ENCODE measurements at places on chromosomes 6 and 20.

DNA sequence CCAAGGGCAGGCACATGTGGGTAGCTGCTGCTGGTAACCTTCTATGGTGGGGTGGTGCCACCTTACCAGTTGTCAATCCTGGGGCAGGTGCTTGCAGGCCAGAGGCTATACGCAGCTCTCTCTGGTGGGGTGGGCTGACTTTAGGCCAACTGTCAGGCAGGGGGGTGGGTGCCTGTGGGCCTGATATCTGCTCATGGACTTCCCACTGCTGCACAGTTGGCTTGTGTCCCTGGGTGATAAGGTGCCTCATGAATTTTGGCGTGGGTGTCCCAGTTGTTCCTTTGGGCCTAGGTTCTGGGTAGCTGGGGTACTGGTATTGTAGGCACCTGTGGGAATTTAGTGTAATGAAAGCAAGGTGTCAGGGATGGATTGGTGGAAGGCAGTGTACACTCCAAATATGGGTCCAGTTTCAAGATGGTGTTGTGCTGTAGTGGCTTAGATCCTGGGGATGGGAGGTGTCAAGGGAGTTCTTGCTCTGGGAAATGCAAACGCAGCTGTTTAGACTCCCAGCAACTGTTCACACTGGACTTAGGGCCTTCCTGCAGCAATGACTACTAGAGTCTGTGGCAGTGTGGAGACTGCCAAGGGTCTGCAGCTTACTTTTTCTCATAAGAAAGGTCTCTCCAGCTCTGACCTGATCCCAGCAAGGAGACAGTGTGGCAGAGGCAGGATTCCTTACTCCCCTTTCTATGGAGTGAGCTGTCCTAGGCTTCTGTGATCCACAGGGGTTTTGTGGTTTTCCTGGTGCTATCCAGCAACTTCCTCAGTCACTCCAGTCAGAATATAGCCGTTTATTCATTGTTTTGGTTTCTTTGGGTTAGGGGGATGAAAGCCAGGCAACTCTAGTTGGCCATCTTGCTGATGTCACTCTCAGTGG, 128.2 kb downstream of the CRYBG1 start:
- DNase-seq: no peak

- no peak for DNase-seq
Measured at GRCh38 chr20:34693414-34693813, 10.7 kb upstream of the TP53INP2 start.

DNA sequence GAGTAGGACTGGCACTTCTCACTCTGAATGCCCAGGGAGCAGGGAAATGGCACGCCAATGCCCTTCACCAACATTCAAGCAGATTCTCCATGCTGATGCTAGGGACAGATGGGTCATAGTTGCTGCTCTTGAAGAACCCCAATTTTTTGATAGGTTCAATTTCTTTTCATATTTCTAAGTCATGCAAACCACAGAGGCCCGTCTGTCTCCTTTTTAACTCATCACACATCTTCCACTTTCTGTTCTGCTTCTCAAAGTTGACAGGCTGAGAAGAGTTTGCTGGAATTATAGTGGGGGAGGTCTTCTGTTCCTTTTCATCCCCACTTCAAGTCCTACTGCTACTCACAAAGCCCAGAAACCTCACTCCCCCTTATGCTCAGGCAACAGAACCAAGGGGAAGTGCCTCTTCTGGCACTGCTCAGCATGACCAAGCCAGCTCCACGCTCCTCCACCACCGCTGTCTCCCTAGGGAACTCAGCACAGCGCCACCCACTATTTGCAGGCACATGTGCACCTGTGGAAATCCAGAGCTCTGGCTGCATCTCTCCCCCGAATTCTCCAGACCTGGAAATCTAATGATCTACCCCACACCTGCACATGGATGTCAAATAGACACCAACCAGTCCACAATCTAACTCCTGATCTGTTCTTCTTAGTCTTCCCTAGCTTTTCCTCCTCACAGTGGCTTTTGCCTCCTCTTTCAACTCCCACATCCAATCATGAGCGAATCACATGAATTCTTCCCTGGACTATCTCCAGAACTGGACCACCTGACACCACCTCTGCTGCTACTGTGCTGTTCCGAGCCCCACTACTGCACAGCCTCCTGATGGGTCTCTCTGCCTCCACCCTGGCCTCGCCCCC, 10.7 kb downstream of the ZBTB24 start:
- DNase-seq: no peak

- DNase-seq: no peak
Measured at GRCh38 chr6:12111363-12111670, 99.2 kb downstream of the HIVEP1 start.

DNA sequence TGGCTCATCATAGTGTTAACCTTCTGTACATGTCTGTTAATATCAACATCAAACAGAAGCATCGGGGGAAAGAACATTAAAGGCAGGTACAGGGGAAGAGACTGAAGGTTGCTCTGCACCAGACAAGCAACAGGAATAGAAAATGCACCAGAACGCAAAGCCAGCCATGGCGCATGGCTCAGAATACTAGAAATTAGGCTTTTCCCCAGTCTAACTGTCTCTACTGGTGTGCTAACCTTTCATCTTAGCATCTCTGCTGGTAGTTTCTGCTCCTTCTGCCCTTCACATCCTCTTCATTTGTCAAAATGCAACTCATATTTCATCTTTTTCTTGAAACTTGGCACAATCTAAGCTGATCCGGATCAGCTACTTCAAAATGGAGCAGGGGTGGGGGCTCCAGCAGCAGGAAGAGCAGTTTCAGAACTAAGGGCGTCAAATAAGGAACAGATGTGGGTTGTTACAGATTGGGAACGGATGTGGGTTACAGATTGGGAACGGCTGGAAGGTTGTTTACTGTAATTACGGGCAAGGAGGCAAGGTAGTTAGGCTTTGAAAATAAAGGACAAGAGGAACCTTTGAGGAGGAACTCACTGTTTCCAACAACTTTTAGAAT, 13.1 kb upstream of the RNASET2 start:
- no peak for DNase-seq

- DNase-seq: no peak
Measured at GRCh38 chr6:139152088-139152891, 17.4 kb downstream of the HECA start.

DNA sequence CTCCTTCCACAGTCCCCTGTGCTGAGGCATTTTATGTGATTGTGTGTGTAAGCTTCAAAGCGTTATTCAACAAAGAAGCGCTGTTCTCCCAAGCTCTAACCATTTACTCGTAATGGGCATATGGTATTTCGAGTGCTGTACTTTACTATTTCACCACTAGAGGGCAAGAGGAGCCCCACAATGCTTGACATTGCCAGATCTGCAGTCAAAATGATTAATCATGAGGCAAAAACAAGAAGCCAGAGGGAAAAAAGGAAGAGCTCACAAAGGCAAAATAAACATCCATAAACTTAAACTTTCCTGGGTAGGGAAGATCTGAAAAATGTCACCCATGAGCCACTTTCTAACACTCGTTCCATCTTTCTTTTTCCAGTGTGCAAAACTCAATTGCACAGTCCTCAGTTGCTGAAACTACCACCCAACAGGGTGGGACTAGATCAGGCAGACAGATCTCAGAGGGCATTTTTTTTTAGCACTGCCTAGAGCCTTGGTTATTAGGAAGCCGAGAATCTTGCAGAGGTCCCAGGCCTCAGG, 215.0 kb upstream of the PLCB4 start:
- no peak for DNase-seq

DNA sequence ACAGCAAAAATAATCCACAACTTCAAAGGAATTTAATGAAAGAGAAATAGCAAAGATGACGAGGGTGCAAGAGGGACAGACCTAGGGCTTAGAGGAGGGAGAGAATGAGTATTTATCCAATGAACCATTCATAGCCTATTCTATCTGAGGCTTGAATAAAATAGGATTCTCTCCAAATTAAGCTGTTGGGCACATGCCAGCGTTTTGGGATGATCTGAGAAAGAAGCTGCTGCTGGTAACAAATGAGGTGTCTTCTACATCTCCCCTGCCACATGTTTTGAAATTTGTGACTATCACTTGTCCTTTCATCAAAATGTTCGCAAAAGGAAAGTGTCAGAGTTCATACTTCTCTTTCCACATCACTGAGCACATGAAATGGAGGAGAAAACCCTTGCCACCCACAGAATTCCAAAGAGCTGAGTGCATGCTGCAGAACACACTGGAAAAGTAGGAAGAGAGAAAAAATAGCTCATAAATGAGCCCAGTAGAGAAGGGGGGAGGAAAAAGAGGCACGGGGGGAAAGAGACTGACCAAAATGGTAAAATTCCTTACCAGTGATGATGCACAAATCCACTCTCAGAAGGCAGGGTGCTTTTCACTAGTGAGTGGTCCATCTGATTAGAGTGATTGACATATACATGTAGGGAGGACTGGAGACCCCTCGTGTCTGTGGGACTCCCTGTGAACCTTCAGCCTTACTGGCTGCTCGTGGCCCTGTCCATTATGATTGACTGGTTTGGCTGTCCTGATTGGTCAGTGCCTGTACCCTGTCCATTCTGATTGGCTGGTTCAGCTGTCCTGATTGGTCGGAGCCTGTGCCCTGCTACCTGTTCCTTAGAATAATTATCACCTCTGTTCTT, 180.5 kb downstream of the OGFRL1 start:
- DNase-seq: no peak

DNA sequence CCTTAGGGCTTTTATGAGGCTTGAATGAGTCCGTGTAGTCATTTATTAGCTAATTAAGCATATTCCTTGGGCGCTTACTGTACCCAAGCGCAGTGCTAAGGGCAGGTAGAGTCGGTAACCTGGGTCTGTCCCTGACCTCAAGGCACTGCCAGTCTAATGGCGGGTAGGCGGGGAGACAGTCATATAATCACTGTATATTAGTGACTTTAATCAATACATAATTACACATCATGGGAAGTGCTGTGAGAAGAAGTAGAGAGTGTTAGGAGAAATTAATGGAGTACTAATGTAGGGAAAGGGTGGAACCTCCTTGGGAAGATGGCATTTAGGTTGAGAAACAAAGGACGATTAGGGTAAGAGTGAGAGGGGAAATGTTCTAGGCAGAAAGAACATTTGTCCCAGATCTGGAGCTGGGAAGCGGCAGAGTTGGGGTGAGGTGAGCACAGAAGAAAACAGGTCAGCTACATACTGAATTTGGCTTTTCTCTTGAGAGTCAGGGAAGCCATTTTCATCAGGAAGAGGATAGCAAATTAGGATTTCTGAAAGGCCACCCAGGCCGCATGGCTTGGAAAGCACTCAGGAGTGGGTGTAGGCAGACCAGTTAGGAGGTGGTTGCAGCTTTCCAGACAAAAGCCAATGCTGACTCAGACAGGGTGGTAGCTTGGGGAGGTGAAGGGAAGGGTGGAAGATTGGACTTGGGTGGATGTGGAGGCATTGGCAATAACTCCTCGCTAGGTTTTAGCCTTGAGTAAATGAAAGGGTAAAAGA, 954 bp upstream of the BLCAP start:
- no peak for DNase-seq

- no peak for DNase-seq
Measured at GRCh38 chr20:44849703-44850102, 35.8 kb upstream of the YWHAB start.

DNA sequence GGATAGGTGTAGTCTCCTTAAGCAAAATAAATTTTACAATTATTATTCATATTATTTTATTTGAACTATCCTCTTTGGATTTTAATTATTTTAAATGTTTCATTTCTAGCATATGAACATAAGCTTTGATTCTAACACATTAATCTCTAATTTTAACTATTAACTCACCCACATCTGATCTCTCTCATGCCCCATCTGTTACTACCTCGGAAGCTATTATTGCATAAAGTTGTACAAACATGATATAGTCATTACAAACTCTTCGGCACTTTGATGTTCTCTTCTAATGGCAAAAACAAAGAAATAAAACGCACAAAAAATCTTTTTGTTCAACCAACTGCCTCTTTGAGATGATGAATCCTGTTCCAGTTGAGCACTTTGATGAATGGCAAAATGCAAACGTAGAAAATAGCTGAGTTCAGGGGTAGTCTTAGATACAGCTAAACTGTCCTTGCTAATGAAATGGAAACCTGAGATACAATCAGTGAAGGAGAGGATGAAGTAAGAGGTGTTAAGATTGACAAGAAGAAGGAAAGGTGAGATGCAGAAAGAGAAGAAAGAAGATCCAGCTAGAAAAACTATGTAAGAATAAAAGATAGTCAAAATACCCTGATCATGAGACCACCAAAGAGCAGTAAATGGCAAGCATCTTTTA, 41.1 kb downstream of the EPM2A start:
- no peak for DNase-seq

DNA sequence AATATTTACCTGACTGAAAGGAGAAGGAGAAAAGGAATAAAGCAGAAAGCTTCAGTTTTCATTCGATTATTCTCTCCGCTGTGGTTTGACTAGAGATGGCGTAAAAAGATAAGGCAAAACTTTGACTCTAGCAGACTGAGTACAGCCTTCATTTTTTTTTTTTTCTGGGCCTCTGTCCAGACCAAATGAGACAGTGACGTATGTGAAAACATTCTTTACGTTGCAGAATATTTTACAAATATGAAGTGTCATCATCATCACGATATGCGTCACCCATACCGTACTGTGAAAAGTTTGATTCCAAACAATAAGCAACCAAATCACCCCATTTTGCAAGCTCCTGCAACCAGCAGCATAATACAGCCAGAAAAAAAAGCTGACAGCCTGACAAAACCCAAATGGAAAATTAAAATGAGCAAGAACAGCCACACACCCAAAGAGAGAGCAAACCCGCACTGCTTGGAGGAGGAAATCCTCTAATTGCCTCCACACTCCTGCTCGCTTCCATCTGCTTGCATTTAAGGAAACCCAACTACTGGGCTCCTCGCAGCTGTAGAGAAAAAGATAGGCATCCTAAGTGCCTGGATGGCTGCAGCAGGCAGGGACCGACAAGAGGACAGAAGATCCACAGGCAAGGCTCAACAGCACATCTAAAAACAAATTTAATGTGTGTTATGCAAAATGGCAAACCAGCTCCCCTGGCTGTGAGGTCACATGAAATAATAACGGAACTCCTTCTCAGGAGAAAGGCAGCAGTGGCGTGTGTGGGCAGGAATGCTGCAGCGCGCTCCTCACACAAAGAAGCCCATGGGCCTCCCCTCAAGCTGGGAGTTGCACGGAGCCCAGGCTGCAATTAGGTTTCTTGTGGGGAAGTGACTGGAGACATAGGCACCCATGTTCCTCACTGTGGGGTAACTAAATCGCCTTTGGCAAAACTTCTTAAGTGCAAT, 113.1 kb downstream of the FYN start:
- DNase-seq: no peak

DNA sequence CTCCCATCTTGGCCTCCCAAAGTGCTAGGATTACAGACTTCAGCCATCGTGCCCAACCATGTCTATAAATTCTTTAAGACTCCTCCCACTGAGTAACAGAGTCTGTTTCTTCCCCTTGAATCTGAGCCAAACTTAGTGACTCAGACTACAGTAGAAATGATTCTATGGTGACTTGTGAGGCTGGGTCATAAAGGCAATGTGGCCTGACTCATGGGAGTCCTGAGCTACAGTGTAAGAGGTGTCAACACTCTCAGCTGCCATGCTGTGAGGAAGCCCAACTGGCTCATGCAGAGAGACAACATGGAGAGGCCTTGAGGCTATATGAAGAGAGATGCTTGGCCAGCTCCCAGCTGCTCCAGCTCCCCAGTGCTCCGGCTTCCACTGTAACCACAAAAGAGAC, 5.2 kb upstream of the NRSN2 start:
- DNase-seq: no peak

Measured in activated T-cell treated with anti-CD3 and anti-CD28 coated beads for 1 hour (primary cell).